Caco-2 (cell line): ENCODE measurements at places on chromosomes 12 and 14. TPM values are rescaled to one million over a fixed set of nuclear protein-coding genes. Genes with fewer than 3 reads are reported as not detected.

- H3K4me3 ChIP-seq = no peak overlapping the region
- H3K4me1 ChIP-seq = peaks cover 25% of the 10 kb centered on the region
- no peaks in the 10 kb centered on the region for H3K27me3 ChIP-seq
- H3K27ac ChIP-seq = no peak overlapping the region
These were observed 19.3 kb downstream of the NFKBIA start for GRCh38 chr14:35385042-35385839.

DNA sequence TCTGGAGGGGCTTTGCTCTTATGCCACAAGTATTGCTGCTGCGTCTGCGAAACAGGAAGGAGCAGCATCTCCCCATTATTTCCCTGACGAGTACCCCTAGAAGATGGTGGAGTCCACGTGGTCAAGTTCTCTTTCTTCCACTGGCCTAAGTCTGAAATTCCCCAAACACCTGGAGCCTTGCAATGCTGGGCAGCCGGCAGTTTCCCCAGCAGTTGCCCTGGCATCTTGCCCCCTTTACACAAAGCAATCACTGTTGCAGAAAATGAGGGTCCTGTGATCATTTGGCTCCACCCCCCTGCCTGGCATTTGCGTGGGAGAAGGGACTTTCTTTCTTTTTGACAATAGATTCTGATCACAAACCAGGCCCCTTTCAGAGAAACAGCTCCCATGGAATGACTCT is 56.9 kb downstream of the FOS start:
- H3K27ac ChIP-seq = no peak overlapping the region
- H3K4me1 ChIP-seq = no peaks in the 10 kb centered on the region
- no peak overlapping the region for H3K4me3 ChIP-seq
- no peak for DNase-seq
- no peaks in the 10 kb centered on the region for H3K36me3 ChIP-seq

The AHNAK2 gene
- 0.77 and 0.81 TPM in 2 replicates for total RNA-seq

The TBX5 gene
- not detected in 2 replicates for total RNA-seq

The BCL2L14 gene
- total RNA-seq = 5.9 and 8.0 TPM in 2 replicates
